ENCODE measurements at places on chromosomes 5 and 9. TPM values are rescaled to one million over a fixed set of nuclear protein-coding genes. Genes with fewer than 3 reads are reported as not detected.

GABRA1 gene
- not detected for total RNA-seq

SPATA31A3 gene
- not detected for total RNA-seq

GPRIN1 gene
- 2.7 TPM for total RNA-seq

DBH gene
- total RNA-seq: not detected

GFPT2 gene
- 4.3 TPM for total RNA-seq

ERAP2 gene
- 7.1 TPM for total RNA-seq

TIGD6 gene
- total RNA-seq: 9.4 TPM

NPDC1 gene
- 0.22 TPM for total RNA-seq

CER1 gene
- not detected for total RNA-seq

FPGS gene
- total RNA-seq: 41.6 TPM

MORN5 gene
- not detected for total RNA-seq

IZUMO3 gene
- total RNA-seq: not detected

PDE4D gene
- total RNA-seq: 162 TPM

SEPTIN8 gene
- total RNA-seq: 97.4 TPM

DMAC1 gene
- 12.8 TPM for total RNA-seq
